Activated CD4-positive, alpha-beta memory T cell treated with anti-CD3 and anti-CD28 coated beads, Interleukin-2, amount 10 ng/mL, durations not matched to agents 7 days and 5 days (primary cell): ENCODE measurements at places on chromosomes 6 and 20. TPM values are rescaled to one million over a fixed set of nuclear protein-coding genes. Genes with fewer than 3 reads are reported as not detected.

Gene APOBEC2
- not detected for total RNA-seq

DNA sequence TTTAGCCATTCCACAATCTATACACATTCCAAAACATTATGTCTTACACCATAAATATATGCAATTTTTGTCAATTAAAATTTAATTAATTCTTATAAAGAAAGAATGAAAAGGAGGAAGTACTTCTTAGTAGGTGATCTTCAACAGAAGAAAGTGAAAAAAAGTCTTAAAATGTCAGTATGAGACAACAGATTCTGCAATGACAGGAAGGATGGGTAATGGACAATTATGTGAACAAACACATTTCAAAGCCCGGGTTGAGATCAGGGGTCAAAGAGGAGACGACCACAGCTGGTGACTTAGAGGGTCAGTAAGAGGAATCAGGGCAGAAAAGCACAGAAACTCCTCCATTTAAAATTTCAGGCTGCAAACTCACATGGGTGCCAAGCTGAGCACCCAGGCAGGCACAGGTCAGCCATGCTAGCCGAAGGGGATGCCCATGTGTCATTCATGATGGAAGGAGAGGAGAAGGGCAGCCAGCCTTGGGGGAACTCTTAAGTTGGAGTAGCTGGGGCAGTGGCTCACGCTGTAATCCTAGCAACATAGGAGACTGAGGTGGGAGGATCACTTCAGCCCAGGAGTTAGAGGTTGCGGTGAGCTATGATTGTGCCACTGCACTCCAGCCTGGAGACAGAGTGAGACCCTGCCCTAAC lies 11.0 kb downstream of the VSX1 start:
- H3K4me3 ChIP-seq = no peak overlapping the region
- H3K4me1 ChIP-seq = peaks cover 3% of the 10 kb centered on the region
- no peak for DNase-seq

Gene RSPH4A
- total RNA-seq = 0.15 TPM

- H3K27me3 ChIP-seq = no peaks in the 10 kb centered on the region
- peaks cover 30% of the 10 kb centered on the region for H3K36me3 ChIP-seq
- peak; percentile 27 for DNase-seq
Observed at GRCh38 chr20:38927902-38928578, 1.8 kb downstream of the FAM83D start.

Gene SYCP2
- total RNA-seq = 5.4 TPM

- no peak overlapping the region for H3K27ac ChIP-seq
- no peaks in the 10 kb centered on the region for H3K36me3 ChIP-seq
- no peaks in the 10 kb centered on the region for H3K4me1 ChIP-seq
- no peak overlapping the region for H3K4me3 ChIP-seq
- no peak for DNase-seq
- peaks cover 7% of the 10 kb centered on the region for H3K27me3 ChIP-seq
Observed at GRCh38 chr6:142367501-142368018, 65.8 kb downstream of the ADGRG6 start.

Gene TENT5A
- total RNA-seq = 2.0 TPM
